ENCODE measurements at places on chromosomes 4 and X. TPM values are rescaled to one million over a fixed set of nuclear protein-coding genes. Genes with fewer than 3 reads are reported as not detected.

The SPANXN4 gene
- polyA plus RNA-seq = not detected

GRCh38 chrX:72392042-72392441, 86.3 kb upstream of the CITED1 start:
- no peak for DNase-seq

GRCh38 chr4:179447308-179447707, 2005.1 kb upstream of the AGA start:
- DNase-seq = no peak

- DNase-seq = no peak
These were observed 57.8 kb upstream of the XAGE1B start for GRCh38 chrX:52574416-52575275.
